ENCODE measurements at places on chromosomes 2 and 18. TPM values are rescaled to one million over a fixed set of nuclear protein-coding genes. Genes with fewer than 3 reads are reported as not detected.

- no peak for DNase-seq
Measured at GRCh38 chr2:23606968-23607367, 222.0 kb downstream of the KLHL29 start.

DNA sequence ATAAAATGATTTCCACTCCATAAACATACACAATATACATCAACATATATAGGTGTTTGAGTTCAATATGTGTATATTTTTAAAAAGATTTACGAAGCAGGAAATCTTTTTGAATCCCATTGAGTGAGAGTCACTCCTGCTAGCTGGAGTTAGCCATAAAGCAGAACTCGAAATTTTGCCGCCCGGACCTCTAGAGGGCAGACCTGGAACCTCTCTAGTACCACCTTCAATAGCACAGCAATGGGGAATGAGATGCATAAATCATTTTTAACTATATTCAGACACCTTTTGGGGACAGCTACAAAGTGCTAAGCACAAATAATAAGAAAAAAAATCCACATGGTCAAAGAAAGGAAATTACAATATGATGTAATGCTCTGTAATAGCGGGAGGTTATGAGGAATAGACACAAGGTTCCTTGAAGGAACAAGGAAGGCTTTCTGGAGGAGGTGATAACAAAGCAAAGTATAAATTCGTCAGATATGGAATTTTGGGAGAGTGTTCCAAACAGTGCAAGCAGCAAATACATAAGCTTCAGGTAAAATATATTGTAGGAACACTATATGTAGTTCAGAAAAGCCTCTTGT, 533.4 kb downstream of the ERBB4 start:
- peak; percentile 32 for DNase-seq

The COL3A1 gene
- 6,407 TPM for total RNA-seq

The KIAA2012 gene
- 0.21 TPM for total RNA-seq

GRCh38 chr18:8783335-8783993, 78.1 kb downstream of the MTCL1 start:
- no peak for DNase-seq

The VWC2L gene
- total RNA-seq: not detected

DNA sequence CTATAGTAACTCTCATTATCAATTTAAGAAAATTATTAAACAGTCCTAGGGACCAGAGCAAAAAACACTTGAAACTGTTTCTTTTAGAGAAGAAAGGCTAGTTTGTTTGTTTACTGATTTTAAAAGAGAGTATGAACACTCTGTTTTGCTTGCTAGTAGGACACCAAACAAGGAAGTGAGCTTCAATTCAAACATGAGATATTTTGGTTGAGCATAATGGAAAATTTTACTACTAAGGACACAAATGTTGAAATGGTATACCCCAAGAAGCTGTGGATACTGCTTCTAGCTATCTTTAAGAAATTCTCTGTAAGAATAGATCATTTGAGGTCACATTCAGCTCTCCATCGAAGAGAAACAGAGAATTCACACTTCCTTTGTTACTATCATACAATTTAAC, 216.3 kb upstream of the SMAD7 start:
- no peak for DNase-seq

- DNase-seq: no peak
Measured at GRCh38 chr2:105100046-105100840, 62.4 kb downstream of the MRPS9 start.

GRCh38 chr2:118443596-118443995, 355.3 kb downstream of the INSIG2 start:
- DNase-seq: no peak

DNA sequence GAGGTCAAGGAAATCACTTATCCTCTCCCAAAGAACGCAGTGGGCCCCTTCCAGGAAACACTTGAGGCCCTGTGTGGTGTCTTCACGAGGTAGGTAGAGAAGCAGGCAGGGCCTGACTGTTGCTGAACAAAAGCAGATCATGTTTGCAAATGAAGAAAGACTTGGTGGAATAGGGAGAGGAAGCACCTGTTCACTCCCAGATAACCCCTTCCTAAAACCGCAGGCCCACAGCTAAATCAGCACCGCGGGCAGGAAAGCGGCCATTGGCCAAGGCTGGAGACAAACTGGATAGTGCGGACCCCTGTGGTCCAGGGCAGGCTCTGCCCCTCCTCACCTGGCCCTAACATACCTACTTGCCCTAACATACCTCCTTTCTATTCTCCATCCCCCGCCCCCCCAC, 64.9 kb upstream of the KLHL29 start:
- no peak for DNase-seq

GRCh38 chr2:224956706-224957105, 85.6 kb downstream of the DOCK10 start:
- no peak for DNase-seq

All from tongue (tissue), 3 donors.